ENCODE measurements at places on chromosomes 1 and 21.

- DNase-seq = no peak
- no peaks in the 10 kb centered on the region for H3K36me3 ChIP-seq
- no peaks in the 10 kb centered on the region for H3K27me3 ChIP-seq
- H3K4me3 ChIP-seq = no peak overlapping the region
- H3K27ac ChIP-seq = no peak overlapping the region
Observed at GRCh38 chr1:192513697-192514096, 61.9 kb upstream of the RGS1 start.

GRCh38 chr1:210696709-210697108 lies 368.0 kb downstream of the HHAT start:
- H3K27me3 ChIP-seq = no peaks in the 10 kb centered on the region
- no peaks in the 10 kb centered on the region for H3K4me1 ChIP-seq
- DNase-seq = no peak
- H3K27ac ChIP-seq = no peak overlapping the region
- H3K36me3 ChIP-seq = no peaks in the 10 kb centered on the region
- H3K4me3 ChIP-seq = no peak overlapping the region

DNA sequence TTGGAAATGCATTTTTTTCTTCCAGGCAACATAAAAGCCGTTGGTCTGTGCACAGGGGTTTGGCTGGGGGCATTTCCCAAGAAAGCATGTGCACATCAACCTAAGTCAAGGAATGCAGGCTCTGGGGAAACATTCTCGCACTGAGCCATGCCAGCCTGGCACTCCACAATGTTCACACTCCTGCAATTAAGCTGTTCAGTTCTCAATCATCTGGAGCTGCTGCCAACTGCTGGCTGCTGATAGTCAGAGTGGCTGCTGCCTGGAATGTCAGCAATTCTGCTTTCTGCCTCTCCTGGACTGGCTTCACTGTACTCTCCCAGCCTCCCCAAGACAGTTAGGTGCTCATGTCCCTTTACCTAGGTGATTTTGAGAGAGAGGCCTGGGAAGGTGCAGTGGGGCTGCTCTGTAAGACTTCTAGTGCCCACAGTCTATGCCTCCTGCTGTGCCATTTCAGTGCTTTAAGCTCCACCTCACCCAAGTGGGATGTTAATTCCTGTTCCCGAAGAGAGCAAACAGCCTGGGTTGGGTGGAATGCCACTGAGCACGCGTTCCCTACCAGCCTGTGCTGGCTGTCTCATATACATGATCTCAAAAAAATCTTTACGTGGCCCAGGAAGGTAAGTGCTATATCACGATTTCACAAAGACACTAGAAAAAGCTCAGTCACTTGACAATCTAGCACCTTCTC lies 131.7 kb downstream of the BRINP2 start:
- H3K4me3 ChIP-seq = no peak overlapping the region
- no peaks in the 10 kb centered on the region for H3K36me3 ChIP-seq
- H3K27ac ChIP-seq = no peak overlapping the region
- H3K4me1 ChIP-seq = no peaks in the 10 kb centered on the region
- peak; percentile 65 for DNase-seq
- H3K27me3 ChIP-seq = no peaks in the 10 kb centered on the region

DNA sequence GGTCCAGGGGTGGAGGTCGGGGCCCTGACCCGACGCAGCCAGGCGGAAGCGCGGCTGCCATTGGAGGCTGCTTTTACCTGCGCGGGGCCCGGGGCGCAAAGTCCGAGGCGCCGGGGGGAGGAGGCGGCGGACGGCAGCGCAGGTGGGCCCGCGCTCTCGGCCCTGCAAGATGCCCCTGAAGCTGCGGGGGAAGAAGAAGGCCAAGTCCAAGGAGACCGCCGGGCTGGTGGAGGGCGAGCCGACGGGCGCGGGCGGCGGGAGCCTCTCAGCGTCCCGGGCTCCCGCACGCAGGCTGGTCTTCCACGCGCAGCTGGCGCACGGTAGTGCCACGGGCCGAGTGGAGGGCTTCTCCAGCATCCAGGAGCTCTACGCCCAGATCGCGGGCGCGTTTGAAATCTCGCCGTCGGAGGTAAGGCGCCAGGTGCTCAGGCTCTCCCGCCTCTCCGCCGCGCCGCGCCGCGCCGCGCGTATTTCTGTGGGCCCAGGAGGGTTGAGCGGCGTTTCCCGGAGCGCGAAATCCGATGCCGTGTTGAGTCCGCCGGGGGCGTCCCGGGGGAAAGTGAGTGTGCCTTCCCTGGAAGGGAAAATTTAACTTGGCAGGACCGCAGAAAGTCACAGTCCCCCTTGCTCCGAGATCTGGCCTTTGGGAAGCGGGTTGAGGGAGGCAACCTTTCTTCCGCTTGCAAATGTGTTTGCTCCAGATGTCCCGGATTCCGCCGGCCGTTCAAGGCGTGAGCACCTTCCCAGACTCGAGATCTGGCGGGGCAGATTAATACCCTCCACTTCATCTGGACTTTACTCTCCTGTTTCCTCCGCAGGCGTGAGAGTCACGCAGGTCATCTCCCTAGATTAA lies at the start of gene GIPC2:
Gene GIPC2 (plus strand): TSS at position 41 of the 853 bp plus-strand sequence. CDS start 129 bp downstream, at position 170.
- no peaks in the 10 kb centered on the region for H3K36me3 ChIP-seq
- H3K4me3 ChIP-seq = peak within 1 kb of the TSS; percentile 61
- peak within 1 kb of the TSS; percentile 79 for H3K27ac ChIP-seq
- H3K4me1 ChIP-seq = no peaks in the 10 kb centered on the region
- DNase-seq = peak; percentile 65
- H3K27me3 ChIP-seq = peaks cover 13% of the 10 kb centered on the region

DNA sequence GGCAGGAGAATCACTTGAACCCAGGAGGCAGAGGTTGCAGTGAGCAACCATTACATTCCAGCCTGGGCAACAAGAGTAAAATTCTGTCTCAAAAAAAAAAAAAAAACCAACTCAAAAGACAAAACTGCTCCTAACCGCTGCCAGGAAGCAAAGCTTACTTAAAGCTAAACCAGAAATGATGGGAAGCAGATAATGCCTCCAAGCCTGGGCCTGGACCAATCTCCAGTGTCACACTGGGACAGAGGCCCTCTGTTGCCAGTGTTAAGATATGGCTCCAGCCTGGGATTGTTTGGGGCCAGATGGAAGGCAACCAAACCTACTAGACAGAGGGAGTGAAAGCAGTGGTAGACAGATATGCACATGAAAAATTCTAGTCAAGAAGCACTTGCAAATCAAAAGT lies 36.9 kb downstream of the NSL1 start:
- peaks cover 27% of the 10 kb centered on the region for H3K4me1 ChIP-seq
- no peak overlapping the region for H3K27ac ChIP-seq
- no peaks in the 10 kb centered on the region for H3K36me3 ChIP-seq
- no peak for DNase-seq
- no peaks in the 10 kb centered on the region for H3K27me3 ChIP-seq

GRCh38 chr21:27817902-27818623 lies 851.2 kb upstream of the ADAMTS5 start:
- H3K4me1 ChIP-seq = no peaks in the 10 kb centered on the region
- H3K27me3 ChIP-seq = no peaks in the 10 kb centered on the region
- no peaks in the 10 kb centered on the region for H3K36me3 ChIP-seq
- H3K27ac ChIP-seq = peak overlapping the region; percentile 73
- DNase-seq = no peak

- no peak overlapping the region for H3K27ac ChIP-seq
- H3K27me3 ChIP-seq = peaks cover 33% of the 10 kb centered on the region
- no peak for DNase-seq
- H3K36me3 ChIP-seq = no peaks in the 10 kb centered on the region
- H3K4me1 ChIP-seq = no peaks in the 10 kb centered on the region
- no peak overlapping the region for H3K4me3 ChIP-seq
Observed at GRCh38 chr1:22339237-22339636, 112.4 kb upstream of the ZBTB40 start.

DNA sequence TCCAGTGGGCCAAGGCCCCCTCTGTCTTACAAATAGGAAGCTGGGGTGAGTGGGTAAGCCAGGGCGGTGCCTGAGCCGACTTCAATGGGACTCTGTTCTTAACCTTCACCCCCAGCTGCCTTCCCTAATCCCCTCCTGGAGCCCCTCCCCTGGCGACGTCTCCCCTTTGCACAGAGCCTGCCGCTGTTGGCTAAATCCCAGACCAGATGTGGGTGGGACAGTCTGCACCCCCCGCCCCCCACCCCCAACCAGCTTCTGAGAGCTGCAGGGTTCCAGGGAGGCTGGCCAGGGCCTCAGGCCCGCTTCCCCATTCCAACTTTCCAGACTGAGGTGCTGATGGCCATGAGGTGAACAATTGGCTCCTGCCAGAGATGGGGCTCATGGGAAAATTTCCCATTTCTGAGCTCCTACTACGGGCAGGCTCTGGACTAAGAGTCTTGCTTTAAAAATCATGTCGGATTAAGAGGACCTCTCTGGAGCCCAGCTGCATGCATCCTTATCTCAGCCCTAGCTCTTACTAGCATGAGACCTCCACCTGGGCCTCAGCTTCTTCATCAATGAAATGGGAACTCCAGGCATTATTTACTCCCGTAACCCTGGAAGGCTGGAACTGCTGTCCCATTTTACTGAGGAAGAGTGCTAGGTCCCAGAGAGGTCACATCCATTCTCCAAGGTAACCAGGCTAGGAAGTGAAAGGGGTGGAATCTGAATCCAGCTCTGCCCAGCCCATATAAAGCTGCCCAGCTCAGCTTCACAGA lies 6.4 kb downstream of the COL8A2 start:
- no peak overlapping the region for H3K27ac ChIP-seq
- no peak for DNase-seq
- no peaks in the 10 kb centered on the region for H3K36me3 ChIP-seq

DNA sequence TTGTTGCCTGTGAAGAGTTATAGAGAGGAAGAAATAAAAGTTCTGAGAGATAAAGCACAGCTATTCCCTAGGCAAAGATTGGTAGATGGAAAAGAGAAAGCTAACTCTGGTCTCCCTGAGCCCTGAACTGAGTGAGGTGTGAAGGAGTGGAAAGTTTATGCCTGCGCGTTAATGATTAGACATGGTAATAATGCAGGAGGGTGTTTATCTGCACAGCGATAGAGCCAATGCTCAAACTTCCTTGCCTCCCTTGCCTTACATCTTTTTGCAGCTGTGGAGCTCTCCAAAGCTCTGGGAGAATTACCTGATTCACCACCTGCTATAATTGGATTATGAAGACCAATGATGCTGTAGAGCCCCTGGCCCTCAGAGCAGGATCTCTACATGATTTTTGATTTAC lies 32.8 kb upstream of the CHRM3 start:
- DNase-seq = no peak
- H3K4me3 ChIP-seq = no peak overlapping the region
- no peaks in the 10 kb centered on the region for H3K27me3 ChIP-seq
- H3K27ac ChIP-seq = no peak overlapping the region
- H3K36me3 ChIP-seq = no peaks in the 10 kb centered on the region
- H3K4me1 ChIP-seq = no peaks in the 10 kb centered on the region

- no peak for DNase-seq
- no peak overlapping the region for H3K27ac ChIP-seq
- no peak overlapping the region for H3K4me3 ChIP-seq
Observed at GRCh38 chr1:168206111-168206510, 19.7 kb upstream of the SFT2D2 start.

Measured in upper lobe of right lung (tissue), 1 donor.